ENCODE measurements at places on chromosomes 6 and 20. TPM values are rescaled to one million over a fixed set of nuclear protein-coding genes. Genes with fewer than 3 reads are reported as not detected.

Gene OXT
- not detected for total RNA-seq

Gene ELOVL4
- 6.2 TPM for total RNA-seq

DNA sequence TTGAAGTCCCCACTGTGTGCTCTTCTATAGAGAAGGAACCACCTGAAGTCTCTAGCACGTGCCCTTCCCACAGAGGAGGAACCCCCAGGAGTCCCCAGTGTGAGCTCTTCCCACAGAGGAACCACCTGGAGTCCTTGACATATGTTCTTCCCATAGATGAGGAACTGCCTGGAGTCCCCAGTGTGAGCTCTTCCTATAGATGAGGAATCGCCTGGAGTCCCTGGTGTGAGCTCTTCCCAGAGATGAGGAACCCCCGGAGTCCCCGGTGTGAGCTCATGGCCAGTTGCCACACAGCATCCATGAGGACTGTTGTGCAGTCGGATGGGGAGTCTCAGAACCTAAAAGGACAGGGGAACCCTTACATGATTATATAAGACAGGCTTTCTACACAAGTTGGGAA lies 158.1 kb upstream of the THBS2 start:
- no peak for DNase-seq

GRCh38 chr20:57445298-57445697 lies 54.1 kb downstream of the RBM38 start:
- DNase-seq: no peak

- DNase-seq: no peak
Observed at GRCh38 chr6:20907486-20908071, 373.3 kb downstream of the CDKAL1 start.

GRCh38 chr20:23048283-23049200 lies 930 bp downstream of the THBD start:
- DNase-seq: no peak

GRCh38 chr6:108584323-108584722 lies 23.6 kb downstream of the FOXO3 start:
- no peak for DNase-seq

- DNase-seq: no peak
Observed at GRCh38 chr6:21967056-21967974, 329.5 kb downstream of the PRL start.

DNA sequence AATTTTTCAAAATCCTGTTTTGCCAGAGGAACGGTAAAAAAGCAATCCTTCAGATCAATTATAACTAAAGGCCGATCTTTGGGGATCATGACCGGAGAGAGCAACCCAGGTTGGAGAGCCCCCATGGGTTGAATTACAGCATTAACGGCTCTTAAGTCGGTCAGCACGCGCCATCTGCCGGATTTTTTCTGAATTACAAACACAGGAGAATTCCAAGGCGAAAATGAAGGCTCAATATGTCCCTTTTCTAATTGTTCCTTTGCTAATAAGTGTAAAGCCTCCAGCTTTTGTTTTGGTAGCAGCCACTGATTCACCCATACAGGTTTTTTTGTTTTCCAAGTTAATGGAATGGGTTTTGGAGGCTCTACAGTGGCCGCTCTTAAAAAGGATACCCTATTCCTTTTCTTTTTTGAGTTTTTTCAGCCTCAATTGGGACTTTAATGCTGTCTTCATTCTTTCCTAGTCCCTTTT lies 16.9 kb upstream of the PTCRA start:
- DNase-seq: peak; percentile 65

All from MCF 10A (cell line).